ENCODE measurements at places on chromosomes 4 and X.

DNA sequence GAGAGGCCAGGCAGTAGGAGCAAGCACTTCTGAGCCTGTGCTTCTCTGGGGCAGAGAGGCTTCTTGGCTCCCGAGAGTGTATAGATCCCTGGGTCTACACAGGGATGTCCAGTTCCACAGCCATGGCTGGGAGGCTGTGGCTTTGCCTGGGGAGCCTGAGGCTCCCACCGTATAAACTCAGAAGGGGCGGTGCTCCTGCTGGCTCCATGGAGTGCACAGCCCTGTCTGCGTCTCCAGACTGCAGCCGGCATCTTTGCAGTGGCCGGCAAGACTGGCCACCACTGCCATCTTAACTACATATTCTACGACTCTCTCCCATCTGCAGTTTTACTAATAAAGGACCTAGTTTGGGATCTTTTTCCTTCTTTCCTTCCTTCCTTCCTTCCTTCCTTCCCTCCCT, 1253.8 kb downstream of the C4orf33 start:
- peak; percentile 51 for DNase-seq

- DNase-seq = no peak
These were observed 39.5 kb downstream of the GUCY1A1 start for GRCh38 chr4:155706147-155706546.

GRCh38 chr4:17932041-17932440, 89.5 kb downstream of the LCORL start:
- no peak for DNase-seq

GRCh38 chrX:40508560-40508959, 72.2 kb upstream of the ATP6AP2 start:
- no peak for DNase-seq

DNA sequence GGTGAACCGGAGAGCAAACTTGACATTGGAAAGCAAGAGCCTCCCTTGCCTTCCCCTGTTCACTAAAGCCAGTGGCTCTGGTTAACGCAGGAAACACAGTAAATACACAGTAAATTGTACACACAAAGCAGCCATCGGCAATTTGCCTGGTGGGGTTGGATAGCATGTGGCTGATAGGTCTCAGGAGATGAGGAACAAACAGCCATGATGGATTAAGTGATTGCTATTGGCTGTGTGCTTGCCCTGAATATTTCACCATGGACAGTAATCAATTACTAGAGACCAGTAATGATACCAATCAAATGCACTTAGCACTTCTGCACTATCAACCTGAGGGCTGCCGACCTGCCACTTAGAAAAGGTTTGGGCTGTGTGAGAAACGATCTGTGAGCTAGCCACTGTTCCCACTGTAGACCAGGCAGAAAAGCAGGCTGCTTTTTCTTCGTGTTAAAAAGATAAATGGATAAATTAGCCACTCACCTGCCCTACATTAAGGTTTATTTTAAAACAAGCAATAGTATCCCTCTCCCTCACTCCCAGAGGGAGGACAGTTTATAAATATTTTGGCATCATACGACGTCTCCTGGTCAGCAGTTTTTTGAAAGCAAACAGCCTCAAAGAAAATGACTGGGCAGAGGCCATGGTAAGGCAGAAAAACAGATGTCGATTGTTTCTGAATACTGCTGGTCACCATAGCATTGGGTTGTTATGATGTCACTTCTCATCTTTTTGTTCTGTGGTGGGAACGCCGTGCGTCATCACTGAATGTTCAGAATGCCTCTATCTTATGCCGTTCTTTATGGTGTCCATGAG, 167.1 kb downstream of the MAML3 start:
- no peak for DNase-seq

All from spleen (tissue), 13 donors.